ENCODE measurements at places on chromosomes 3 and 15.

DNA sequence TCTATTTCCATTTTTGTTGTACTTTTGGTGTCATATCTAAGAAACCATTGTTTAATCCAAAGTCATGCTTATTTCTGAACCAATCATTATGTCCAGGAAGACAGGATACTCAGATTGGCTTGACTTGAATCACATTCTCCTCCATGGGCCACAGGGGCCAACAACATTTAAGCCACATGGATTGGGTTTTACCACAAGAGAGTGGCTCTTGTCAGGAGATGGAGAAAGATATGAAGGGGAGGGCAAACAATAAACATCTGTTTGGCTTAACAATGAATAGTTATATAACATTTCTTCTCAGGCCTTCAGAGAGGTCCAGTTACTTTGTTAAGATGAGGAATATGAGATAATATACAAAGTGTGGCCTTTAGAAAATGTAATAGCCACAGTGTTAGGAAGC lies 44.6 kb downstream of the GXYLT2 start:
- DNase-seq: no peak

DNA sequence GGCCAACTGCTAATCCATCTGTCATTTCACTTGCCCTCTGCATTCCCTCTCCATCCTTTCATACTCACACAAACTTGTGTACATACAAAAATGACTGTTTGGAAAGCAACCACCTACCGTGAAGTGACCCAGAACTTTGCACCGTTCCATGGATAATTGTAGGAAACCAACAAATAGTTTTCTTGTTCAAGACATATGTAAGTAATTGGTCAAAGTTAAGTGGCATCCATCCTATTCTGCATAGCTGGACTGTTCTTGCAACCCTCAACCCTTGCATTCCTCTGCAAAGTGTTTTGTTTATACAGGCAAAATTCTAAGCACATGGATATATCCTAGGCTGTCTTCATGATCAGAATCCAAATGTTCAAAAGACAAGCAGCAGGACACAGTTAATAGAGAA lies 592.5 kb downstream of the MECOM start:
- DNase-seq: no peak

DNA sequence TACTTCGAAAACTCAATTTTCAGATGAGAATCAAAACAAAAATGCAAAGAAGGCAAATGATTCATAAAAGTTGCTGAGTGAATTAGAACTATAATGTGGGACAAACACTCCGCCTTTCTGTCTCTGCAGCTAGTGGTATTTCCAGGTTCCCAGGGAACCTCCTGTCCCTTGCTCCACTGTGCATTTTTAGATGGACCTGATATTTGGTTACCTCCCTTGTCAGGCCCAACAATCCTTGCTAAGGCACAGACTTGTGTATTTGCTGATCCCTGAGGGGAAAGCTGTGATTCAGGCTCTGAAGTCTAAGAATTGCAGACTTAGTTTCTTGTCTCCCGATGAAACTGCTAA lies 162.7 kb downstream of the LPP start:
- DNase-seq: no peak

GRCh38 chr3:71045212-71045916 lies 538.2 kb downstream of the FOXP1 start:
- no peak for DNase-seq

GRCh38 chr15:58171476-58172061 lies 33.4 kb downstream of the AQP9 start:
- DNase-seq: no peak

DNA sequence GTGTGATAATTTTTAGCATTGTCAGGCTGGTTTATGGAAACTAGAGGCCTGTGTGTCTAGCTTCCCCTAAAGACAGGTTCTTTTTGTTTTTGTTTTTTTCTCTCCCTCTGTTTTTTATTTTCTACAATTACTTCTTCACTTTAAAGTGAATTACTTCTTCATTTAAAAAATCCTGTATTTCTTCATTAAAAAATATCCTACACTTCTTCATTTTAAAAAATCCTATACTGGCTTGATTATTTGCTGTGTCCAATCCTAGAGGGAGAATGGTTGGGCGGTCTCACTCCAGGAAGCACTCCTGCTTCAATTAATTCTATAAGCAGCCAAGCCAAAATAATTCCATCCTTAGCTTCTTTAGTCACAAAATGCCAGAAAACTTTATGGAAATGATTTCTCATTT lies 11.8 kb downstream of the ATG7 start:
- DNase-seq: no peak

DNA sequence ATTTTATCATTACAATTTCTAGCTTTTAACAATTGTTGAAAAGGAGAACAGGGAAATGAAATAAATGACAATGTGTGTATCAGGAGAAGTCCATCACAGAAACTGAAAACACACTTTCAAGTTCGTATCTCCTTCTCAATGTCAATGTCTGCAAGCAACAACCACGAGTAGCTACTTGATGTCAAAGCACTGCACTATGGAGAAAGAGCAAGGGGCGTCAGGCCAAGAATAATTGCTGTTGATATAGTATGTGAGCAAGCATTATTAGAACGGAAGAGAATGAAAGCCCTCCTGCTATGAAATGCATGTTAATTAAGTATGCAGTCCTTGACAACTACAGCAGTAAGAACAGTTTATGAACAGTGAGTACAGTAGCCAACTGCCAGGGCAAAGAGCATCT lies 1250.1 kb downstream of the ZPLD1 start:
- no peak for DNase-seq

DNA sequence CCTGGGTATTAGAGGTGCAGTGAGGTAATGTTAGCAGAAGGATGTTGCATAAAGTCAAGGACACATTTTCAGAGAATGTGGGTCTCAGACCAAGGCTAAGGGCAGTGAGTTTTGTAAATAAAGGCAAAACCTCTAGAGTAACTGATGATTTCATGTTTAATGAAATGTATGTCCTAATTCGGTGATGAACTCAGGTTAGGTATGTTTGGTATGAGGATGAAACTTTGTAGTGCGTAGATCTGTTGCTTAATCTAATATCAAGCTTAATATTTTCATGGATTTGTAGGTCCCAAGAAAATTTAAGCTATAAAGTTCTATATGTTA lies 3.6 kb downstream of the USP50 start:
- no peak for DNase-seq

GRCh38 chr15:78552597-78552996 lies 12.4 kb downstream of the PSMA4 start:
- DNase-seq: no peak

DNA sequence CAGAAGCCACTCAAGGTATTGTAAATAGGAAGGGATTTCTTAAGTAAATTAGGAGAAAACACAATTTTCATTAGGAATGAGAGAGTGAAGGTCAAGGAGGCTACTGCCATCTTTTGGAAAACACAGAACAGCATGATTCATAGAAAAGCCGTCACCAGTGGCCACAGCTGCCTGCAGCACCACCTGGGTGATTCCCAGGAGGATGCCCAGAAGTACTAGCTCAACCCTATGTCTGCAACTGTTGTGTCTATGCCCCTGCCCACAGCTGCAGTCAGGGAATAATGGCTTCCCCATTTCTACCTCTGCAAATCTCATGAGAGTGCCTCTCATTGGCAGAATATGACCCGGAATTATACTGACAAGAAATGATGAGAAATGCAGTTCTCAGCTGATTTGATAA lies 300.0 kb downstream of the IGSF11 start:
- no peak for DNase-seq

GRCh38 chr3:64229903-64230302 lies 4.6 kb upstream of the PRICKLE2 start:
- no peak for DNase-seq

DNA sequence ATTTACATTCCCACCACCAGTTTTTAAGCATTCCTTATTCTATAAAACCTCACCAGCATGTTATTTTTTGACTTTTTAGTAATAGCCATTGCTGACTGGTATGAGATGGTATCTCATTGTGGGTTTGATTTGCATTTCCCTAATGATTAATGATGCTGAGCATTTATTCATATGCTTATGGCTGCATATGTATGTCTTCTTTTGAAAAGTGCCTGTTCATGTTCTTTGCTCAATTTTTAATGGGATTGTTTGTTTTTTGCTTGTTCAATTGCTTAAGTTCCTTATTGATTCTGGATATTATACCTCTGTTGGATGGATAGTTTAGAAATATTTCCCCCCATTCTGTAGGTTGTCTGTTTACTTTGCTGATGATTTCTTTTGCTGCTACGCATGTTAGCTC lies 16.1 kb downstream of the TBC1D5 start:
- DNase-seq: no peak

Measured in hypothalamus (tissue), 51 donors.